ENCODE measurements at places on chromosomes 13 and 19. TPM values are rescaled to one million over a fixed set of nuclear protein-coding genes. Genes with fewer than 3 reads are reported as not detected.

SMIM44 gene
- not detected for total RNA-seq

CPB2 gene
- not detected for total RNA-seq

VSTM2B gene
- total RNA-seq, result not detected

ERICH6B gene
- not detected for total RNA-seq

C1QTNF9 gene
- total RNA-seq, result not detected

ZNF177 gene
- total RNA-seq, result 1.1 TPM

PPFIA3 gene
- total RNA-seq, result 65.0 TPM

CCDC122 gene
- total RNA-seq, result 5.1 TPM

ZIC5 gene
- total RNA-seq, result not detected

S1PR2 gene
- 6.0 TPM for total RNA-seq

MBOAT7 gene
- total RNA-seq, result 117 TPM

CPAMD8 gene
- 14.0 TPM for total RNA-seq

FAM187B gene
- not detected for total RNA-seq

PLIN3 gene
- 61.2 TPM for total RNA-seq

URAD gene
- total RNA-seq, result not detected

RDH8 gene
- total RNA-seq, result not detected

SH2D3A gene
- total RNA-seq, result 53.0 TPM

EDNRB gene
- total RNA-seq, result 19.9 TPM

DLEU7 gene
- total RNA-seq, result not detected

RNF225 gene
- total RNA-seq, result 36.1 TPM

TMIGD2 gene
- not detected for total RNA-seq

JSRP1 gene
- not detected for total RNA-seq

MICU2 gene
- total RNA-seq, result 50.8 TPM

CCDC9 gene
- 26.4 TPM for total RNA-seq

ENOX1 gene
- total RNA-seq, result 0.11 TPM
